Right forelimb (tissue), 1 donor: ENCODE measurements at places on chromosomes 5 and 9.

DNA sequence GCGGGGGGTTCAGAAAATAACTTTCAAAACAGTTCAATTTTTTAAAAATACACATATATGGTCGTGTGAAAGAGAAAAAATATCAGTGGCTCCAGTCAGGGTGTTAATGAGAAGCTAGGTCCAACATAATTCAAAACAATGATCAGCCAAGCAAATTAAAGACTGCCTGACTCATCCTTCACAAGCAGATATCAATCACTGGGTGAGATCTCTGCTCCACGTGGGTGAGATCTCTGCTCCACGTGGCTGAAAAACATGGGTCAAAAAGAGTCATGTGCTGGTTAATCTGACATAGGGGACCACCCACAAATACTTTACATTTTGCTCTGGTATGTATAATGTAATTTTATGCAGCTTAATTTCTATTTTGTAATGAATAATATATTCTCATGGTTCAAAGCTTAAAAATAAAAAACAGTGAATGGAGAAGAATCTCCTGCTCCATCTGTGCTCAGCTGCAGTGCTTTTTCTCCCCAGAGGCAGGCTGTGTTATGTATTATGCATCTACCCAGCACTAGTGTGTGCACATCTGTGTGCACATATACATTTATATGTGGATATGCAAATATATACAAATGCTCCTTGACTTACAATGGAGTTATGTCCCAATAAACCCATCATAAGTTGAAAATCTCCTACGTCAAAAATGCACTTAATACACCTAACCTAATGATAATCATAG, 93.1 kb upstream of the S1PR3 start:
- DNase-seq: no peak

DNA sequence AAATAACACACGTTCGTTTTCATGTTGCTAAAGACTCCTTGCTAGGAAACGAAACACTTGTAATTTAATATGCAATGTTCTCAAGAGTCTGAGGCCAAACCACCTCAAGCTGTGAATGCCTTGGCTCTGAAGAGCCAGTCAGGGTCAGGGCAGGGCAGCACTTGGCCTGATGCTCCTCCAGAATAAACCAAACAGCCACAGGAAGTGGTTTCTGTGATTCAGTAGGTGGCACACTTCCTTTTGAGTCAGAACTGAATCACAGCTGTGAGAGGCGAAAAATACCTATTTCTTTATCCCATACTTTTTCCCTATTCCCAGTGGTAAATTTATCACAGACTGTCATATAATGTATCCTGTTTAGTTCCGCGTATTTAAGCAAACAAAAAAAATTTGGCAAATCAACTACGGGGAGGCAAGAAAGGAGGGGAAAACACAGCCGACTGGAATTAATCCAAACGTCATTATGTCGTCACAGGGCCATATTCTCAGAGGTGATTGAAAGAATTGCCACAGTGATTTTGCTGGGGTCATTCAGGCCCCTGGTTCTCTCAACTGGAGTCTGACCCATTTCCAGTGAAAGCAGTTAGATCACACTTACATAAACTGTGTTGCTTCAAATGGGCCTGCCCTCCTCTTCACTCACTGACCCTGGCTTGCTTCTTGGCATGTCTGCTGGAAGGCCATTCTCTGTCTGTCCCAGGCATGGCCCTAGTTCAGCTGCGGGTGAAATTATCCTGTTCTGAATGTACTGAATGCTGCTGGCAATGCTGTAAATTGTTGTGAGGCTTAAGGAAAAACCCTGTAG, 71.2 kb downstream of the ARRDC3 start:
- DNase-seq: peak; percentile 64

GRCh38 chr5:74334762-74335384, 305.7 kb downstream of the ENC1 start:
- DNase-seq: no peak

- DNase-seq: no peak
Measured at GRCh38 chr5:118522626-118523025, 465.7 kb downstream of the DTWD2 start.

- no peak for DNase-seq
Measured at GRCh38 chr5:83957188-83957587, 236.5 kb upstream of the HAPLN1 start.

DNA sequence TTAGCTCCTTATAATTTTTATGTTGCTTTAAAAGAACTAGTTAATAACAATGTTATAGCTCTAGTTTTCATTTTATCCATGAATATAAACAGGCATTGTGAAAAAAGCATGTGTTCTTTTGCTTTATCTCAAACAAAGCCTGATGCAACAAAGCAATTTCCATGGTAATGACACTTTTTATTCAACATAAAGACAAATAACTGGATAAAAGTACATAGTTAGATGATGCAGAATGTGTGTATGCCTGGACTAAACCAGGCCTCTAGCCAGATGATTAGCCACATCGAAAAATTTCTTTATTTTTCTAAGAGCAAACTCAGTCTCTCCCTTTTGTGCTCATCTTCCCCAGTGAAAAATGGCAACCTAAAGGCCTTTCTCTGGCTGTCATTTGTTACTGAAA, 125.6 kb upstream of the TARS1 start:
- DNase-seq: no peak

DNA sequence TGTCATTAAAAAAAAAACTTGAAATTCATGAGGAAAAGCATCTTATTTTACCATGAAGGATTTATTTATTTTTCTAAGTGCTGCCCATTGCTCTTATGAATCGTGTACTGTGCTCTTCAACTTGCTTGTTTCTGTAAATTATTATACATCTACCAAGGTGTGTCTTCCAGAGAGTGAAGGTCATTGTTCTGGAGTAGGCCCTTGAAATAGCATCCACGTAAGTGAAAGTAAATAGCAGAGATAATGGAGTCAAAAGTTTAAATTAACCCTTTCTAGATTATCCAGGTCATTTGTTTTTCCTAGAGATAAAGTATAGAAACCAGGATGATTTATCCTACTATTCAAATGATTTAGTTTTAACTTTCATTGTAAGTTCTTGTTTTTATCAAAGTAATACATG, 473.1 kb downstream of the DIRAS2 start:
- DNase-seq: no peak

- DNase-seq: peak; percentile 88
Measured at GRCh38 chr9:131277910-131278701, 1.8 kb upstream of the FAM78A start.

DNA sequence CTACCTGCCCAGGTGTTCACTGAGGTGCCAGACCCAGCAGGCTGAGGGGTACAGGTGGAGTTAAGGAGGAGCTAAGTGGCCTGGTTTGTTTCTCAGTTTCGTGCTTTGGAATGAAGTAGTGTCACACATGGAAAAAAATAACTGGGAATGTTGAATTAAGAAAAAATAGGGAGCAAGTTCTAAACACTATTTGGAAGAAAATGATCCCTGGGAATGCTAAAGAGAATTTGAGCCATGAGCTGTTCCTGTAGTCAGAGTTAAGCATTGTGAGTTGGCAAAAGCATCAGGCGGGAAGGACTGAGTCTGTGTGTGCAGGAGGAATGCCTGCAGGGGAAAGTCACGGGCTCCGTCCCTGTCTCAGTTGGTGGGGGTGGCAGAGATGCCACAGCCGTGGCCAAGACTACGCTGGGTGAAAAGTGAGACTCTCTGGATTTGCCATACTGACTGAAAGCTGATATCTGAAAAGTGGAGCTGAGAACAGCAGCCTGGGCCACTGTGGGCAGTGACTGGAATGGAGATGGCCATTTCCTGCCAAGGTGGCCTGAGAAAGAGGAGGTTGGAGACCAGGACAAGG, 37.0 kb downstream of the SYK start:
- no peak for DNase-seq

- DNase-seq: no peak
Measured at GRCh38 chr5:122101636-122102285, 23.7 kb upstream of the LOX start.

DNA sequence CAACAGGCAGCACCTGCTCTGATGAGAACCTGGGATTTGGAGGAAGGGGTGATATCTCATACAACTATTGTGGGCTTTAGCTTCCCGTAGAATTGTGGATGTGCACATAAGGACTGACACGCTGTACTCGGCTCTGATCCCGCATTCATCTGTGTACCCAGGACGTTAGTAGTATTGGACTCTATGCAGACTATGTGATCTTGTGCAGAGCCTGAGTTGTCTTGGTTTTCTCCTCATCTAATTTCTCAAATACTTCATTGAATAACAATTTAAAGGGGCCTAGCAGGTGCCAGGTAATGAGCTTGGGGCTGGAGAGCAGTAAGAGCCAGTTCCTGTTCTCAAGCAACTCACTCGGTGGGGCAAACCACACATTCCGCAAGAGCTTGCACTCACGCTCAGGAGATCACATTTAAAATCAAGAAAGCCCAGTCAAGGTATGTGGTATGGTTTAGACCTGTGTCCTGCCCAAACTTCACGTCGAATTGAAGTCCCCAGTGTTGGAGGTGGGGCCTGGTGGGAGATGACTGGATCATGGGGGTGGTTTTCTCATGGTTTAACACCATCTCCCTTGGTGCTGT, 14.8 kb downstream of the C5orf15 start:
- DNase-seq: no peak

DNA sequence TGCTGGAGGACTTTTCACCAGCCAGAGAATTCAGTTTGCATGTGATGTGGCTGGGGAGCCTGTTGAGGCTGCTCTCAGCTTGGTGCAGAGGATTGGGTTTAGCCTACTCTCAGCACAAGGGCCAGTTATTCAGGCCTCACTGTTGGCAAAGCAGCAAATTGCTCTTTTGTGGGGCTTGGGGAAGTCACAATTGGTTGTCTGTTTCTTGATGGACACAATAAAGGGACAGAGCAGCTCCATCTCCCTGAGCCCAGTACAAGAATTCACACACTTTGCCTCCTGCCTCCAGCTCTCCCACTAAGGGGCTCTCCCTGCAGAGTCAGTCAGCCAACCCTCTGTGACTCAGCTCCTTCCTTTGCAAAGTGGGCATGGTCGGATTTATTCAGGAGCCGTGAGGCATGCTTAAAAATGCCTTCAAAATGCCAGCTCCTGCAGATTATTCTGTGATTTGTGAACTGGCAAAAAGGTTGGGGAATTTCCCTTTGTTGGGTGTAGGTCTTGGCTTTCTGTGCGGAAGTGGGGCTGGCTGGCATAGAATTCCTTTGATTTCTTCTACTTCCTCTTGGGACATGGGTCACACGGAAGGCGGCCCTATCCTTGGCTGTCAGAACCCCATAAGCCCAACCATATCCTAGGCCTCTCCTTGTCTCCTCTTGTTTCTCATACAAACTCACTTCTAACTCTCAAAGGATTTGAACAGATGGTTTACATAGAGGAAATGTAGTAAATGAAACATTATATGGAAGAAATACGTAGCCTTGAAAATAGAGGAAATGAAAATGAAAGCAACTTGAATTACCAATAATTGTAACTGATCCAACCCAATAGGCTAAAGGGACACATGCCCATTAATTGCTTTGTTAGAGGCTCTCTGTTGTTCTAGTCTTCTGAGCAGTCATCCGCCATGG, 118.7 kb upstream of the CD180 start:
- no peak for DNase-seq

DNA sequence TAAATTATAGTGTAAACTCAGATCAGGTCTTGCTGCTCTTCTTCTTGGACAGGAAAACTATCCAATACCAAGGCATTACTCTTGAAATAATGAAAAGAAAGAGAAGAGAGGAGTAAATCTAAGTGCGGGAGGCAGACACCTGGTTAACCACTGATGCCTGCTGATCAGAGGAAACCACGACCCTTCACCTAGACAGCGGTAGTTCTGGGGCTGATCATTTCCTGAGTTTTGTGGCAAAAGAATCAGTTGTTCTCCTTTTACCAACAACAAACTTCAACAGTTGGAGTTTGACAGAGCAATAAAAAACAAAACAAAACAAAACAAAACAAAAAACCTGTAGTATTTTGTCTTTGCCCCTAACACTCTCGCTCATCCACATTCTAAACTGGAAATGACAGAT, 3.0 kb downstream of the RLN1 start:
- no peak for DNase-seq

- DNase-seq: no peak
Measured at GRCh38 chr9:114375386-114376175, 12.2 kb downstream of the AKNA start.

DNA sequence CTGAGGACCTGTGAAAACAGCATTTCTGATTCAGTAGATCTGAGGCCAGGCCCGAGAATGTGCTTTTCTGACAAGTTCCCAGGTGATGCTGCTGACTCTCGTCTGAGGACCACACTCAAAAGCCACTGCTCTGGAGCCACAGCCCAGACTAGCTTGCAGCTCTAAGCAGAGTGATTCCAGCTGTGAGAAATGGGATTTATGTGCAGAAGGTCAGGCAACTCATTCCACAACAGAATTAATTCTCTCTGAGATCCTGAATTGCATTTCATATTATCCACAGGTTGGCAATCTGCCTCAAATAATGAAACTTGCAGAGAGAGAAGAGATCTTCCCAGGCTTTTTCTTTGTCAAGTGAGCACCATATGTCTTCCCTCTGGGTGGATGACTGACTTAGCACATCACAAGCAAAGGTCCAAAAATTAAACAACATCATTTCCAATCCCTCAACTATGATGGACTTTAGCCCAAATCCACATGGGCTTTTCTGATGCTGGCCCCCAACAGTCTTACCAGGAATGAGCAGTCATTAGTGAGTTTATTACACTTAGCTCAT, 140.2 kb downstream of the ALDH1A1 start:
- peak; percentile 49 for DNase-seq

- DNase-seq: no peak
Measured at GRCh38 chr9:132584601-132585560, 2.5 kb downstream of the BARHL1 start.

DNA sequence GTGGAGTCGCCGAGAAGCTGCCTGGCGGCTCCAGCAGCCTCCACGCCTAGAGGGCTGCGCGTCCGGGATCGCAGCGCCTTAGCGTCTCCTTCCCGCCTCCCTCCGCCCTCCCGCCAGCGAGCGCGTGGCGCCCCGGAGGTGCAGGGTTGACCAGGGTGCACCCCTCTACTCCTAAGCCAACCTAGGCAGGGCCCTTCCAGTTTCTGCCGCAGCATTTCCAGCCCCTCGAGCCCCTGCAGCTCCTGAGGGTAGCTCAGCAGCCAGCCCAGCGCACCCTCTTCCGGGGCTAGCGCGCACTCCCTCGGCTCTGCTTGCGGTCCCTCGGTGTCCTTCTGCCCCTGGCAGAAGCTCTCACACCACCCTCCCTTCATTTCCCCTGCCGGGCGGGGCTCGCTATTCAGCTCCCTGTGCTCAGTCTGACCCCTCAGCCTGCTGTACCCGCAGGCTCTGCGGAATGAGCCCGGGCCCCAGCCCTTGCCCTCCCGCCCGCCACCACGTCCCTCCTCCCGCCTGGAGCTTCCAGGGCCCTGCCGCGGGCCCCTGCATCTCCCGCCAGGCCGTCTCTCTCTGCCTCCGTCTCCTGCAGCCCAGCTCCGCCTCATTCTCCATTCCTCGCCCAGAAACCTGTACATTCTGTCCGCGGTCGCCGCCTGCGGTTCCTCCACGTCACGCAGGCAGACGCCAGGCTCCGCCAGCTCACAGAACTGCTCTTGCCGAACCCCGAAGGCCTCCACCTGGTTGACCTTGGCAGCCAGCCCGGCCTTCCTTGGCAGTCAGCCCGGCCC, 61.8 kb downstream of the SPATA31C2 start:
- DNase-seq: peak; percentile 92
